Neural crest cell (in vitro differentiated cells): ENCODE measurements at places on chromosomes 1 and 21. TPM values are rescaled to one million over a fixed set of nuclear protein-coding genes. Genes with fewer than 3 reads are reported as not detected.

- no peak overlapping the region for H3K4me3 ChIP-seq
- DNase-seq = no peak
- H3K4me1 ChIP-seq = peaks cover 31% of the 10 kb centered on the region
- no peaks in the 10 kb centered on the region for H3K36me3 ChIP-seq
- peaks cover 5% of the 10 kb centered on the region for H3K27me3 ChIP-seq
- H3K27ac ChIP-seq = peak overlapping the region; percentile 68
Measured at GRCh38 chr1:203467550-203467921, 8.1 kb upstream of the PRELP start.

DNA sequence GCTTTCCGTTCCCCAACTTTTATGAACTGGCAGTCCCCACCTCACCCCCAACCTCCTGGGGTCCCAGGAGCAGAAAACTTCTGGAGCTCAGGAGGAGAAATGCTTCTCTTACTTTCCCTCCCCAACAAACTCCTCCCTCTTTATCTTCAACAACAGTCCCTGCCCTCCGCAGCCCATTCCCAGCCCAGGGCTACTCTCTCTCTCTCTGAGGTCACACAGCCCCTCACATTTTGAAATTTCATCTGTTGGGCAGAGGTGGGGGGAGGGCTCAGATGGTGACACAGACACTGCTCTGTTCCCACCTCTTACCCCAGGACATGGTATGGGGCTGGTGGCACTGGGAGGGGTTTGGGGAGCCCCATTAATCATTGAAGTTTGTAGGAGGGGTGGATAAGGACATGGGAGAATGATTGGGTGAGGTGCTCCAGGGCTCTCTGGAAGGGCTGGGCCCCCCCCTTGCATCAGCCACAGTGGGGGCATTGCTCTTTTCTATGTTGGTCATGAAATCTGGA is 6.0 kb downstream of the PIK3CD start:
- peaks cover 37% of the 10 kb centered on the region for H3K27me3 ChIP-seq
- H3K4me1 ChIP-seq = peaks cover 4% of the 10 kb centered on the region
- no peak for DNase-seq
- no peaks in the 10 kb centered on the region for H3K36me3 ChIP-seq
- H3K4me3 ChIP-seq = no peak overlapping the region
- H3K27ac ChIP-seq = no peak overlapping the region

Gene SEMA6C
- 30.7 and 33.7 TPM in 2 replicates for total RNA-seq

- no peak for DNase-seq
- H3K36me3 ChIP-seq = no peaks in the 10 kb centered on the region
- H3K4me1 ChIP-seq = peaks cover 35% of the 10 kb centered on the region
- H3K27me3 ChIP-seq = peaks cover 3% of the 10 kb centered on the region
- H3K4me3 ChIP-seq = no peak overlapping the region
Measured at GRCh38 chr1:204641936-204642335, 43.6 kb downstream of the LRRN2 start.

- H3K27me3 ChIP-seq = no peaks in the 10 kb centered on the region
- no peak overlapping the region for H3K4me3 ChIP-seq
- no peak overlapping the region for H3K27ac ChIP-seq
- no peaks in the 10 kb centered on the region for H3K4me1 ChIP-seq
- H3K36me3 ChIP-seq = no peaks in the 10 kb centered on the region
Measured at GRCh38 chr21:44537930-44538911, 1.8 kb downstream of the KRTAP10-1 start.

GRCh38 chr1:231420959-231421545 is 1.0 kb downstream of the EGLN1 start:
- H3K27ac ChIP-seq = peak overlapping the region; percentile 98
- peaks cover 56% of the 10 kb centered on the region for H3K4me1 ChIP-seq
- DNase-seq = peak; percentile 39
- peaks cover 5% of the 10 kb centered on the region for H3K27me3 ChIP-seq

DNA sequence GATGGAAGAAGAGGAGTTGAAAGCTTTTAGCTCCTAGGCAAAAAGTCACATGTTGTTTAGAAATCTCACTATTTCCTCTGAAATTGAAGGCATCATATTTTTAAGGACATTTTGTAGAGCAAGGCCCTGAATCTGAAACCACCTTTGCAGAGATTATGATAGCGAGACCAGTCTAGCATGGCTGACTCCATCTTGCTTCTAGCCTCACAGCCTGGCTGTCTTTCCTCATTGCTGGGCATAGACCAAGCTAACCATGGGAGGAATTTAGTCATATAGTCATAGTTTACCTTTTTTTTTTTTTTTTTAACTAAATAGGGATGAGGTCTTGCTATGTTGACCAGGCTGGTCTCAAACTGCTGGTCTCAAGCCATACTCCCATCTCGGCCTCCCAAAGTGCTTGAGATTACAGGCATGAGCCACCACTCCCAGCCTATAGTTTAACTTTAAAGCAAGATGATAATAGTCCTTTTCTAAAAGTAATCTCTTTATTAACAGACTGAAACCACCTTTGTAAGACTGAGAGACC is 42.2 kb upstream of the ZNF326 start:
- H3K27me3 ChIP-seq = no peaks in the 10 kb centered on the region
- H3K4me1 ChIP-seq = peaks cover 43% of the 10 kb centered on the region

- no peaks in the 10 kb centered on the region for H3K36me3 ChIP-seq
- H3K4me3 ChIP-seq = no peak overlapping the region
- peaks cover 64% of the 10 kb centered on the region for H3K4me1 ChIP-seq
- H3K27ac ChIP-seq = peak overlapping the region; percentile 71
- H3K27me3 ChIP-seq = no peaks in the 10 kb centered on the region
- no peak for DNase-seq
Measured at GRCh38 chr1:30895382-30895943, 13.1 kb downstream of the SDC3 start.

Gene ADAM30
- not detected in 2 replicates for total RNA-seq

Gene FAM151A
- not detected in 2 replicates for total RNA-seq

GRCh38 chr1:100499194-100499811 is 38.6 kb upstream of the GPR88 start:
- no peak overlapping the region for H3K4me3 ChIP-seq
- peak overlapping the region; percentile 21 for H3K27ac ChIP-seq
- no peaks in the 10 kb centered on the region for H3K4me1 ChIP-seq

DNA sequence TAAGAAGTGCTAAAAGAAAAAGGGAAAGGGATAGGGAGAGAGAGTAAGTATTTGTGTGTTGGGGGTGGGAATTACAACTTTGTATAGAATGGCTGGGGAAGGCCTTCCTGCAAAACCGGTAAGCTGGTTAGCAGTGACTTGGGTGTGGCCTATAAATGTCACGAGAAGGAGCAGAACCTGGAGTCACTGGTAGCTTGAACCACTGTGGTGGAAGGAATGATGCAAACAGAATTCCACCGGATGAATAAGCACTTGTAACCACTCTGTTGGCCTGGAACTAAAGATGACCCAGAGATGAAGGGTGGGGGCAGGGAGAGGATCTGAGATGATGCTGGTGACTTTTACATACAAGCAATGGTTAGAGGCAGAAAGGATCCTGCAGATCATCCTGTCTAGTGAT is 8.9 kb downstream of the XKR8 start:
- H3K27ac ChIP-seq = peak overlapping the region; percentile 54
- DNase-seq = no peak
- no peaks in the 10 kb centered on the region for H3K27me3 ChIP-seq

Gene RUNX3
- total RNA-seq = 0.16 TPM in 1 of 2 replicates, not detected in the other

DNA sequence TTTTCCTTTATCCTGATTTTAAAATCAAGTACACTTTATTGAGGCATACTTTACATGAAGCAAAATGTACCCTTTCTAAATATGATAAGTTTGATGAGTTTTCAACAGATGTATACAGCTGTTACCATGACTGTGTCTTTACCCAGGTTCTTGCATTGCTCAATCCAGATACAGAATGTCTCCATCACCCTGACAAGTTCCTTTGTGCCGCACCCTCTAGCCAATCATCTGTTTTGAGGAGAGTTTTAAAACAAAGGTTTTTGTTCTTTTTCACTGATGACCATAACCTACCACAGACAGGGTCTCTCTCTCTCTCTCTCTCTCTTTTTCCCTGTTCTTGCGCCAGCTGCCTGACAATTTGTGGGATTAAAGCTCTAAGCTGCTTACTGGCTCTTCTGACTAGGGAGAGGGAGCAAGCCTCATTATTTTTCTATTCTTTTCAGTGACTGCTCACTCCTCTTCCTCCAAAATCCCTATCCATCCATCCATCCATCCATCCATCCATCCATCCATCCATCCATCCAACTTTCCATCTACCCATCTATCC is 1.2 kb upstream of the KCNE1 start:
- no peak for DNase-seq
- H3K4me1 ChIP-seq = peaks cover 4% of the 10 kb centered on the region
- H3K4me3 ChIP-seq = no peak overlapping the region
- peaks cover 7% of the 10 kb centered on the region for H3K36me3 ChIP-seq
- no peak overlapping the region for H3K27ac ChIP-seq

Gene CAPN9
- total RNA-seq = 2.0 and 4.0 TPM in 2 replicates

Gene LCE3E
- not detected in 2 replicates for total RNA-seq

- no peak overlapping the region for H3K4me3 ChIP-seq
- peaks cover 20% of the 10 kb centered on the region for H3K4me1 ChIP-seq
- no peaks in the 10 kb centered on the region for H3K27me3 ChIP-seq
Measured at GRCh38 chr1:200367841-200368534, 41.8 kb downstream of the ZNF281 start.

Gene CHD5
- 0.16 and 0.98 TPM in 2 replicates for total RNA-seq

Gene HSD3B1
- total RNA-seq = not detected in 2 replicates

DNA sequence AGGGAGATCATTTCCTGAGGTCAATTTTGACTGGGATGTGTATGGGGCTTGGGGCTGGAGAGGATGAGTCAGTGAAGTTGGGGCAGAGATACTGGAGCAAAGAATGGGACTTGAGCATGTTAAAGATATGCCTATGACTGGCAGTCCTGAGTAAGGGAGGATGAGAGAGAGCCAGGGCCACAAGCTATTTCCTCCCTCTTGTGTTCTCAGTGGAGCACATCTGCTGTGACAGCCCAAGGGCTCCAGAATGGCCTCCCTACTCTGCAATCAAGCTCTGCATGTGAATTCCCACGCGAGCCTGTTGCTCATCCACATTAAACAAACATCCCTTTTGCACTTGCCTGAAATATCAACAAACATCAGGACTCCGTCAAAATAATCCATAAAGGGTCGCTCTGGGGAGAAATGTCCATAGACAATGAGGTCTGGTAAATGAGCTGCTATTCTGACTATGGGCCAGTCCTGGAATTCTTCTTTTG is 9.2 kb downstream of the ADCY10 start:
- no peak for DNase-seq
- H3K4me3 ChIP-seq = no peak overlapping the region
- H3K36me3 ChIP-seq = peaks cover 5% of the 10 kb centered on the region
- peak overlapping the region; percentile 38 for H3K27ac ChIP-seq
- H3K27me3 ChIP-seq = no peaks in the 10 kb centered on the region

- peaks cover 51% of the 10 kb centered on the region for H3K4me1 ChIP-seq
- H3K36me3 ChIP-seq = no peaks in the 10 kb centered on the region
- H3K4me3 ChIP-seq = no peak overlapping the region
- H3K27me3 ChIP-seq = no peaks in the 10 kb centered on the region
- H3K27ac ChIP-seq = peak overlapping the region; percentile 44
- no peak for DNase-seq
Measured at GRCh38 chr1:208165659-208166058, 78.5 kb downstream of the PLXNA2 start.

Gene CXADR
- total RNA-seq = 32.6 and 34.8 TPM in 2 replicates

- peaks cover 29% of the 10 kb centered on the region for H3K27me3 ChIP-seq
- DNase-seq = no peak
- no peaks in the 10 kb centered on the region for H3K36me3 ChIP-seq
- peaks cover 26% of the 10 kb centered on the region for H3K4me1 ChIP-seq
- H3K4me3 ChIP-seq = peak overlapping the region; percentile 86
Measured at GRCh38 chr21:45076245-45076711, 1.9 kb downstream of the ADARB1 start.

DNA sequence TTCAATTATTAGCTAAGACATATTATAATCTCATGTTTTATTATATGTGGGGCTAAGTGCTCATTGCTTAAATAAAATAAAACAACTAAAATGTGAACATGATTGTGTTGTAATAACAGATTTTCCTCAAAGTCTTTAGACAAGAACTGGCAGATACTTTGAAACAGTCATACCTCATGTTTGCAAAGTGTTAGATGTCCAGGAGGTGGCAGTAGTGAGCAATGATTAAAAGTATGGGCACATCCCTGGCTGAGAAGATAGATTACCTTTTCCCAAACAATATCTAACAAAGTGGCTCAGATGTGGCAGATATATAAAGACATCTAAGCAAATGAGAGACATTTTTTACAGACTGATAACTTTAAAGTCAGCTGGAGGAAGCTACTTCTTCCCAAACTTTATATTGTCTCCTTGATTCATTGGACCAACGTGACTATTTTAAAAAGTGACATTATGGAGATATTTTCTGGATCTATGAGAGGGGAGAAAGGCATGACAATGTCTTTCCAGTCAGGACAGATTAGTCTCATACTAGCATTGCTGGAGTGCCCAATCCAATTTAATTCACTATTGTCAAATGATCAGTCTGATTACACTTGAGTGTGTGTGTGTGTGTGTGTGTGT is 269.8 kb downstream of the S1PR1 start:
- no peak overlapping the region for H3K27ac ChIP-seq
- no peak overlapping the region for H3K4me3 ChIP-seq
- no peaks in the 10 kb centered on the region for H3K27me3 ChIP-seq
- H3K4me1 ChIP-seq = no peaks in the 10 kb centered on the region

Gene FCAMR
- total RNA-seq = not detected in 2 replicates

Gene ABCA4
- 0.14 and 0.45 TPM in 2 replicates for total RNA-seq

Gene S100A14
- total RNA-seq = not detected in 2 replicates

DNA sequence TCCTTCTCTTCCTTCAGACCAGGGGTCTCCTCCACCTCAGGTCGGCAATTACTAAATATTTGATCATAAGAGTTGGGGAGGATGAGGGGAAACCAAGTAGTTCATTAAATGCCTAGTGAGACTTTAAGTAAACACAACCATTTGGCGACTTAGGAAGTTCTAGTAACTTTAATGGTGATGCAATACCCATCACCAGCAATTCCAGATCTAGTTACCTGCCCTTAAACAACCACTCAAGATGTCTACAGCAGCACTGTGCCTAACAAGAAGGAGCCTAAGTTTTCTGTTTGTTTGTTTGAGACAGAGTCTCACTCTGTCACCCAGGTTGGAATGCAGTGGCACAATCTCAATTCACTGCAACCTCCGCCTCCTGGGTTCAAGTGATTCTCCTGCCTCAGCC is 56.6 kb upstream of the L1TD1 start:
- H3K36me3 ChIP-seq = no peaks in the 10 kb centered on the region
- peaks cover 6% of the 10 kb centered on the region for H3K4me1 ChIP-seq
- DNase-seq = no peak
- H3K4me3 ChIP-seq = no peak overlapping the region
- no peaks in the 10 kb centered on the region for H3K27me3 ChIP-seq
- no peak overlapping the region for H3K27ac ChIP-seq

GRCh38 chr1:51570063-51570710 is 46.7 kb upstream of the OSBPL9 start:
- no peaks in the 10 kb centered on the region for H3K27me3 ChIP-seq
- DNase-seq = no peak
- H3K27ac ChIP-seq = no peak overlapping the region
- H3K4me1 ChIP-seq = peaks cover 22% of the 10 kb centered on the region
- H3K4me3 ChIP-seq = no peak overlapping the region

Gene FAM3B
- 0.23 TPM in 1 of 2 replicates, not detected in the other for total RNA-seq

Gene SLC30A7
- 21.4 and 22.9 TPM in 2 replicates for total RNA-seq

- peak overlapping the region; percentile 40 for H3K27ac ChIP-seq
- H3K4me3 ChIP-seq = no peak overlapping the region
- H3K4me1 ChIP-seq = peaks cover 8% of the 10 kb centered on the region
- DNase-seq = no peak
- no peaks in the 10 kb centered on the region for H3K27me3 ChIP-seq
Measured at GRCh38 chr1:41713557-41714327, 205.0 kb downstream of the HIVEP3 start.
